ENCODE measurements at places on chromosomes 3 and 15.

- DNase-seq: no peak
Measured at GRCh38 chr15:69797051-69797595, 300.6 kb downstream of the TLE3 start.

GRCh38 chr3:154389861-154390260, 40.1 kb downstream of the GPR149 start:
- no peak for DNase-seq

GRCh38 chr3:182370949-182371348, 422.4 kb upstream of the ATP11B start:
- DNase-seq: no peak

GRCh38 chr3:150703299-150703755, 393 bp downstream of the ERICH6 start:
- no peak for DNase-seq

GRCh38 chr3:20322085-20322484, 136.1 kb upstream of the SGO1 start:
- no peak for DNase-seq

DNA sequence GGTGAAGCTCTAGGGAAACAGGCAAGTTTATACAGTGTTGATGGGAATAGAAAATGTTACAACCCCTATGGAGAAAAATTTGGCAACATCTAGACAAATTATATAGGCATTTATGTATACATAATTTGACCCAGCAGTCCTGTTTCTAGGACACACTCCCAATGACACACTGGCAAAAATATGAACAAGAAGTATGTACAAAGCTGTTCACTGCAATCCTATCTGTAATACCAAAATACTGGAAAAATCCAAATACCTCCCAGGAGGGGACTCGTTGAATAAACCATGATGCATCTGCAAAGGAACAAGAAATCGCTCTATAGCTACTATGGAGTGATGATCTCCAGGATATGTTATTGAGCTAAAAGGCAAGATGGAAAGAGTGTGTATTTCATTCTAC, 8.5 kb downstream of the BFSP2 start:
- DNase-seq: no peak

GRCh38 chr15:88636654-88637053, 2.2 kb upstream of the ISG20 start:
- no peak for DNase-seq

DNA sequence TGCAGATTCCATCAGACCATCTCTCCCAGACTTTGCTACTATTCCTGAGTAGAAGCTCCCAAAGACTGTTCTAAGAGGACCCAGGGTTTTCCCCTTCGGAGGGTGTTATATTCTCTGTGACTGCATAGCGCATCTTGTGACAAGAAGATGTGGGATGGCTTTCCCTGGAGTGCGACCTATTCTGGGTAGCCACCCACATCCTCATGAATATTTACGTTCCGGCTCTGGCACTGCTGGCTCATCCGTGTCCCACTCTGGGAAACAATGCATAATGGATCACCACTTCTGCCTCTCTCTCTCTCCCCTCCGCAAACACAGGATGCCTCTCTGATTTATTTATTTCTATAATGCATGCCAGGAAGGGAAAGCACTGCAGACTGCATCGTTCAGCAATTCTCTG, 166.1 kb downstream of the PYDC2 start:
- DNase-seq: no peak

Measured in fibroblast of the conjunctiva (primary cell).